Mesothelial cell of epicardium (in vitro differentiated cells): ENCODE measurements at places on chromosomes 16 and 17.

- DNase-seq: no peak
Observed at GRCh38 chr17:64097196-64097936, 32.6 kb downstream of the ERN1 start.

DNA sequence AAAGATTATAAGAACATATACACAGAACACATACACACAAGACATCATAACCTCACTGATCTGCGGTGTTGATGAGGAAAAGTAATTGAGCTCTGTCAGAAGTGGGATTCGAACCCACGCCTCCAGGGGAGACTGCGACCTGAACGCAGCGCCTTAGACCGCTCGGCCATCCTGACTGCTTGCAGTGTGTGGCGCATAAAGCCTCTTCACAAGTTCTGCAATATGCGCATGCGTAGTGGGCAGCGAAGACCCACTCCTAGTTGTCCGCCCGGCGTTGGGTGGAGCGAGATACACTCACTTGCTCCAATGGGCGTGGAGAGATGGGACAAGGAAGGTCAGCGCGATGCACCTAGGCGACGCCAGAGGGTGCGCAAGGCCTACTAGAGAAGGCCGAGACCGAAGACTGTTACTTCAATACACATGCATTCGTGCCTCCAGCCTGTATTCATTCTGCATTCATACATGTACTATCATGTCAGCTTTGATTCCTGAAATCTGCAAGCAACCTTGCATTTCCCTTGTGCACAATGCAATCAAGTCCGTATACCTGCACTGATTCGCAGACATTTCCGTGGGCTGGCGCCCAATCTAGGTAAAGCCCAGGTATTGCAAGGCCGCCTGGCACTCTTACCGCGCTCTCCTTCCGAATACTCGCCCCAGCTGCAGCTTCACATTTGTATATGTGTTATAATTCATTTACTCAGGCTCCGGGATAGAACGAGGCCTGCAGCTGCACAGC is 16.1 kb upstream of the PLLP start:
- DNase-seq: peak; percentile 100

DNA sequence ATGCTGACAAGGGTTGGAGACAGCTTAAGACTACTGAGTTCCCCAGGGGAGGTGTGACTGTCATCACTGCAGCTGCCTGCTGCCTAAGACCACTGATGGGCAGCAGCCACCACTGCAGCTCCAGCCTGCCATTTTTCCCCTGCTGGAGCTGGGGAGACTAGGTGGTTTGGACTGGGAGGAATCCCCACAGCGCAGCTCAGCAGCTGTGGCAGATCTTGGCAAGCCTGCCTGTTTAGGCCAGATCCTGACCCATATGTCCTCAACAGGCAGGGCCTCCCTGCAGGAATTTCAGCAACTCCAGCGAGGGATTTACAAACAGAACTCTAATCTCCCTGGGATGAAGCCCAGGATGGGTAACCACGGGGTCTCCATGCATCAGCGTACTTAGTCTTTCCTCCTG is 356.4 kb upstream of the TOM1L1 start:
- no peak for DNase-seq

GRCh38 chr16:84844049-84844350 is 24.2 kb downstream of the CRISPLD2 start:
- no peak for DNase-seq

- DNase-seq: no peak
Observed at GRCh38 chr16:80804526-80805383, at the start of gene CDYL2. CDYL2 (minus strand) TSS chr16:80804598; CDS start chr16:80804173, 425 bp downstream.

DNA sequence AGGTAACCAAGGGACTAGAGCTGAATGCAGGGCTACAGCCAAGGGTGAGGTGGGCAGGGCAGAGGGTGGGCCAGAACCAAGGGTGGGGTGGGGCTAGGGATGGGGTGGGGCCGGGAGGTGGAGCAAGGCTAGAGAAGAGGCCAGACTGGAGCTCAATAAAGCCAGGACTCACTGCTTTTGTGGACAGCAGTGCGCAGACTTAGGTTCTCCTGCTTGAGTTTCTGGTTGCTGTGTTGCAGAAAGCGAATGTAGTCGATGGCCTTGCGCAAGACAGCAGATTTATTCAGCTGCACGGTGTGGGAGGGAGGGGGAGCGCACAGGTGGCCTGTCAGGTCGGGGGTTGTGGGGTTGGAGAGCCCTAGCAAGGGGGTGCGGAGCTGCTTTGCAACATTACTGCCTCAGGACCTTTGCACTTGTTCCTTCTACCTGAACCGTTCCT is 18.7 kb downstream of the SREBF1 start:
- no peak for DNase-seq

DNA sequence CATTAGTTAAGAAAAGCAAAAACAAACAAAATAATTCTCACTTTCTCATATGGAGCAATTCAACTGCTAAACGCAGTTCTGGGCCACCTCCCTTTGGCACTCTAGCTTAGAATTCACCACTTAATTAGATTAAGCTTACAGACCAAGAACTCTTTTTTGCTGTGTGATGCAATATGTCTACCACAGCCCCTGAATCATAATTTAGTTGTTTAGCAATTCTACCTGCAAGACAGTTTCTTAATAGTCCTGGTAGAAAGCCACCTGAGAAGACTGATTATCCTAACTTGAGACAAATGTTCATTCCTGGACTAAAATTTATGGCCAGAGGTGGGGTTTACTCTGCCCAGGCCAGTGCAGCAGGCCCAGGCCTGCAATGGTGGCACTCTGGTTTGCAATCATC is 205.9 kb downstream of the HS3ST3A1 start:
- DNase-seq: no peak

DNA sequence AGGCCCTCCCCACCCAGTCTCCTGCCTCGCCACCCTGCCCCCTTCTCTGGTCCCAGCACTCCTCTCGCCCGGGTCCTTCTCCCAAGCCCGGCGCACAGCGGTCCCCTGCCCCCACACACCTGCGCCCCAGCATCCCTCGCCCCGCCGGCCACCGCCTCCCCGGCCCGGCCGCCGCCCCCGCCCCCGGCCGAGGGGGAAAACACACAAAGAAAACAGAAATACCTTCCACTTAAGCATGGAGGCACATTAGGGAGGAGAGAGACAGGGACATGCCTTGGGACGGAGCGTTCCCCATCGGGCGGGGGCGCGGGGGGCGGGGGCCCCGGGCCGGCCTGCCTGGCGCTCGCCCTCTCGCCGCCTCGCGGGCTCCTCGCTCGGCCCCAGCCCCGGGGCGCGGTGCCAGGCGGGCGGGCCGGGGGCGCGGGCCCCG is 326 bp downstream of the SRCIN1 start:
- no peak for DNase-seq

DNA sequence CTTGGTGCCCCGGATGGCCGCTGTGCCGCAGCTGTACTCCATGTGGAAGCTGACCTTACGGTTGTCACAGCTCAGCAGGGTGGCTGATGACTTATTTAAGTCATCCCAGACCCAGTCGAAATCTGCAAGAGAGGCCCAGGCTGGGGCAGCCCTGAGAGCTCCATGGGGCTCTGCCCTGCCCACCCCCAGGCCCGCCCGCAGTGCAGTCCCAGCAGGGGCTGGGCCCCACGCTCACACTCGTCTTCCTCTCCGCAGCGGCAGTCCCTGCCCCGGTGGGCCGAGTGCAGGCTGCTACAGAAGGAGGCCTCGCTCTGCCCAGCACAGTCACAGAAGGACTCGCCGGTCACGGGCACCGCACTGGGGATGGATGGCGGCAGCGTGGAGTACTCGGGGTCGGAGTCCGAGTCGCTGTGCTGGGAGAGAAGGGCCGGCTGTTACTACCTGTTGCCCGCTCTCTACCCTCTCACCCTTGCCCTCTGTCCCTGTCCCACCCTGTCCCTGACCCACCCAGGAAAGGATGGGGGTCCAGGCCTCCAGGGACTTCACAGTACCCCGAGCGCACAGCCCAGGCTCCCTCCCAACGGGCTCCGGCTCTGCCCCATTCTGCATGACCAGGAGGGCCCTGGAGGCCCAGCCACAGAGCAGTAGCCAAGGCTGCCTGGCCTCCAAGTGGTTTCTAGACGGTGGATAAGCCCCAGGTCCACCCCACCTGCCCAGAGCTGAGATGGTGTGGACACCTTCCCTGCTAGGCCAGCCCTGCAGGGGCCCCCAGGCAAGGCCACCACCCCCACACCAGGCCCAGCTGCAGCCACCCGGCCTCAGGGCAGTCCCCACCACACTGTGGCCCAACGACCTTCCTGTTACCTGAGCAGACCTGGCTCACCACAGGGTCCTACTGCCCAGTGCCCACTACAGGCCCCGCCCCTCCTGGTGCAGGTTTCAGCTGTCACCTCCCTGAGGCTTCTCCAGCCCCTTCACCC is 3.9 kb downstream of the SPSB3 start:
- DNase-seq: no peak

GRCh38 chr16:66043326-66043725 is 323.2 kb upstream of the CDH5 start:
- no peak for DNase-seq

DNA sequence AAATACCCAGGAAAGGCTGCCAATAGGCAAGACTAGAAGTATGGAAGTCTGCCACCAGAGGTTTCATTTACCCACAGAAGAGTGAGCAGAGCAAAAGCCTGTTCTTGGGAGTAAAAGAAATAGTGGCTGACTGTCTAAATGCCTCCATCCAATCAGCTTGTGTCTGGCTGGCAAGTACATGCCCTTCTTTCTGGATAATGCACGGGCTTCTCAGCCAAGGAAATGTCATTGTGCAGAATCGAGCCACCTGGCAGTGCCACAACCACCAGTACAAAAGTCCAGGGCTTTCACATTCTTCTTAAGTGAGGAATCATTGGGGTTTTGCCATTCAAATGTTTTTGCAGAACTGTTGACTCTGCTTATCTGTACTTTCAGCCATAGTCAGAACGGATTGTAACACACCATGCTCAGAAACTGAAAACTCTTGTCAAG is 10.1 kb upstream of the ERCC4 start:
- no peak for DNase-seq

DNA sequence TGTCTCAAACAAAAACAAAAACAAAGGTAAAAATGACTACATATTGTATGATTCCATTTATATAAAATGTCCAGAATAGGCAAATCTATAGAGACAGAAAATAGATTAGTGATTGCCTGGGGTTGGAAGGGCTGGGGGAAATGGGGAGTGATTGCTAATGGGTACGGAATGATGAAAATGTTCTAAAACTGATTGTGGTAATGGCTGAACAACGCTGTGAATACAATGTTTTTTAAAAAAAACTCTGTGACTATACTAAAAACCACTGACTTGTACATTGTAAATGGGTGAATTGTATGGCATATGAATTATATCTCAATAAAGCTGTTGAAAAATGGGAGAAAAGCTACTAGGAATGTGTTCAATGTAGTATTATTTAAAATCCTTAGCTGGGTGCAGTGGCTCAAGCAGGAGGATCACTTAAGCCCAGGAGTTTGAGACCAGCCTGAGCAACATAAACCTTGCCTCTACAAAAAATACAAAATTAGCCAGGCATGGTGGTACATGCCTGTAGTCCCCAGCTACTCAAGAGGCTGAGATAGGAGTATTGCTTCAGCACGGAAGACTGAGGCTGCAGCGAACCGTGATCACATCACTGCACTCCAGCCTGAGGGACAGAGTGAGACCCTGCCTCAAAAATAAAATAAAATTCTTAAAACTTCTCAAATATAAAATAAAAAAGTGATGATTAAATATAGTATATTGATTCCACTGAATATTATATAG is 47.9 kb downstream of the TOM1L2 start:
- no peak for DNase-seq

DNA sequence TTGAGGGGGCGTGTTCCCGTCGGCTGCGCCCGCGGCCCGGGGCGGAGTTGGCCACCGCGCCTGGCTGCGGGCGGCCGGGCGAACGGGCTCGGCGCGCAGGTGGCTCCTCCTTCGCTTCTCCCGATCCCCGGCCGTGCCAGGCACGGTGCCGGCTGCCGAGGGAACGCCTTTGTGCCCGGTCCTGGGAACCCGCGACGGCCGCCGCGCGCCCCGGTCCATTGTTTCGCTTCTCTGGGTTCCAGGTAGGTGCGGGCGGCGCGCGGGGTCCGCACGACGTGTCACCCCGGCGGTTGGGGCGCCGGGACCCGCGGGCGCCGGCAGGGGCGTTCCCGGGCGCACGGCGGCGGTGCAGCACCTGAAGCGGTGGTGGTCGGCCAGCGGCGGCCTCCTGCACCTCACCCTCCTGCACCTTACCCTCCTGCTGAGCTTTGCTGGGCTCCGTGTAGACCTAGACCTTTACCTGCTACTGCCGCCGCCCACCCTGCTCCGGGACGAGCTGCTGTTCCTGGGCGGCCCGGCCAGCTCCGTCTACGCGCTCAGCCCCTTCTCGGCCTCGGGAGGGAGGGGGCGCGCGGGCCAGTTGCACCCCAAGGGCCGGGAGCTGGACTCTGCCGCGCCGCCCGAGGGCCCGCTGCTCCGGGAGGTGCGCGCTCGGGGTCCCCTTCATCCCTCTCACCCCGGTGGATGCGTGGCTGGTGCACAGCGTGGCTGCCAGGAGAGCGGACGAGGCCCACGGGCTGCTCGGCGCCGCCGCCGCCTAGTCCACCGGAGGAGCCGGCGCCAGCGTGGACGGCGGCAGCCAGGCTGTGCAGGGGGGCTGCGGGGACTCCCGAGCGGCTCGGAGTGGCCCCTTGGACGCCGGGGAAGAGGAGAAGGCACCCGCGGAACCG is 99.9 kb downstream of the EFCAB13 start:
- DNase-seq: peak; percentile 51

- no peak for DNase-seq
Observed at GRCh38 chr17:50767446-50767845, at the start of gene ANKRD40CL. ANKRD40CL (minus strand) TSS chr17:50767518; CDS start chr17:50766913, 605 bp downstream.

GRCh38 chr17:2365132-2365531 is 27.8 kb downstream of the SGSM2 start:
- DNase-seq: no peak

DNA sequence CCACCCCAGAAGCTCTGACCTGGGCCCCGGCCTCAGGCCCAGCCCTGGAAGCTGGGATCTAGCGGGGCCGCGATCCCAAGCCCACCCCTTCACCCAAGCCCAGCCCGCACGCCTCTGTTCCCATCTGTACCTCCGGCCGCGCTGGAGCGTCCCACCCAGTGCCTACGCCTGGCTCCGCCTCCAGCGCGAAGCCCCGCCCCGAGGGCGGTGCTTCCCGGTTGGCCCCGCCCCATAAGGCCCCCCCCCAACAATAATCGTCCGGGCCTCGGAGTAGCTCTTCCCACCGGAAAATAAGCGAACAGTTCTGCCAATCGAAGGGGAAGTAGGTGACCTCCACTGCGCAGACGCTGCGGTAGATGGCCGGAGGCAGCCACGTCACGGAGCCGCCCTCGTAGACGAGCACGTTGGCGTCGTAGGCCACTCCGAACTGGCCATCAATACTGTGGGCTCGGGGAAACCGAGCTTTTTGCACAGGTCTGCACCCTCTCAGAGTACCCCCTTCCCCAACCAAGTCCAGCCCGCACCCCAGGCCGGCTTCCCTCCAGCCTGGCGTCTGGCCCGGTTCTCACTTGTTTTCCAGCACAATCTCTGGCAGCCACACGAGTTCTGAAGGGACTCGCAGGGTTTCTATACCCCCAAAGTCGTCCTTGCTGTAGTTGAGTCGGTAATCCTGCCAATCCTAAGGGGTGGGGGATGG is 1.1 kb downstream of the CHRNE start:
- no peak for DNase-seq

- no peak for DNase-seq
Observed at GRCh38 chr17:47604598-47604927, 45.2 kb upstream of the KPNB1 start.
